Frontal cortex (tissue), 4 donors: ENCODE measurements at places on chromosomes 13 and 19.
A peak's percentile ranks its signal among the peaks of the same experiment; 100 is the strongest.

DNA sequence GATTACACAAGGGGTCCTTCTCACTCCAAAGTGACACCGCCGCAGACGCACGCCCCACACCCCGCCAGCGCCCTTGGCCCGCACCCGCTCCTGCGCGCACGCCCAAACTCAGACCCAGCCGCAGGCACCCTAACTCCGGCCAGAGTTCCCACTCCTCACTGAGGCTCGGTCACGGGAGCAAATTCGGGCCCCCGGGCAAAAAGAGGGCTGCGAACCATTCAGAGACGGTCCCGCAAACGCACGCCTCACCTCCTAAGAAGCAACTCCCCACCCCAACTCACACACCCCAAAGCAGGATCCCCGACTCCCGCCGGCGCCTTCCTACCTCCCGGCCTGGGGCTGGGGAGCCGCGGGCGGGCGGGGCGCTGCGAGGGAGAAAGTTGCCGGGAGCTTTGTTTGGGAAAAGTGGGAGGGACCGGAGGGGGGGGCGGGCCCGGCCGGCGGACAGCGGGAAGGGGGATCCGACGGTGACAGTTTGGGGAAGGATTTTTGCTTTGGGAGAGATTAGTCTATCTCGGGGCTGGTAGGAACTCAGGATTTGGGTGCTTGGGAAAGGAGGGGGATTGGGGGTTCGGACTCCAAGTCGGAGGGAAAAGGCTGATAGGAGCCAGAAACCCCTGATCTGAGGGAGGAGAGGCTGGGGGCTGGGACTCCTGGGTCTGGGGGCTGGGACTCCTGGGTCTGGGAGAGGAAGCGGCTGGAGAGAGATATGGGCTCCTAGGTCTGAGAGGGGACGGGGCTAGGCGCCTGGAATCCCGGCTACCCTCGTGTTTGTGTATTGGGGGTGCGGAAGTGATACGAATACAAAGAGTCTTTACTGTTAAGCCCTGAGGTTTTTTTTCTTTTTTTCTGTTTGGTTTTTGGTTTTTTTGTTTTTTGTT lies at the start of gene TEAD2:
Gene TEAD2, minus strand, starts transcription at position 369 of the 881 bp plus-strand sequence. CDS start 2,341 bp downstream, outside the sequence.
- no peak for DNase-seq

GRCh38 chr13:25232937-25233515 lies 54.3 kb downstream of the MTMR6 start:
- DNase-seq = no peak

GRCh38 chr13:41658057-41658661 lies 200.8 kb downstream of the RGCC start:
- no peak for DNase-seq

GRCh38 chr13:108425056-108425455 lies 155.5 kb downstream of the TNFSF13B start:
- no peak for DNase-seq

GRCh38 chr13:91745967-91746366 lies 347.5 kb downstream of the GPC5 start:
- no peak for DNase-seq

DNA sequence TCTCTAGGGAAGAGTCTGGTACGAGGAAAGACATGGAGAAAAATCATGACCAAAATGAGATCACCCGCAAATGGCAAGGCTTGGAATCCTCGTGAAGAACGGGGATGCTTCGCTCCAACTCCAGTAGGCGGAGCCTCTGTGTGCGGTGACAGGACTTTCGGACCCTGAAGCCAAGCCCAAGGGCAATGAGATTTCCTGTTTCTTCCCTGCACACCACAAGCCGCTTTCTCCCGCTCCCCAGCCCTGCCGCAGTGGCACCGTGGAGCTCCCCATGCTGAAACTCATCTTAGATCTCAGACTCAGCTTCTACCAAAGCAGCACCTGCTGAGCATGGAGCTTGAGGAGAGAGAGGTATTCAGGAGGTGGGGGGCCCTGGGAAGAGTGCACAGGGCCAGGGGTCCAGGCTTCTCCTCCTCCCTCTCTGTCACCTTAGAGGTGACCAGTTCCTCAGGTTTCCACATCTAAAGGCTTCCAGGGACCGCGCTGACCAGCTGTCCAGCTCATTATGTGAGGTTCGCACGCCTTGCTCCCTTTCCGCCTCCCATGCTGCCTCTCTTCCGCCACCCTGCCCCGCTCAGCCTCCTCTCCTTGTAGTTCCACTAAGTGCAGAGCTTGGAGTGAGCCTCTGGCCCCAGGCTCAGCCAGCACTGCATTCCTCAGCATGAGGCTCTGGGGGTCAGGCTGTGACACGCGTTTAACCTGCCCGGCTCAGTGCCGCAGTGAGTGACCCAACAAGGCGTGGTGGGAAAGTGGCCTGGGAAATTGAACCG lies 153.8 kb upstream of the SOX1 start:
- no peak for DNase-seq

GRCh38 chr13:26424181-26424580 lies 133.3 kb upstream of the WASF3 start:
- DNase-seq = no peak

DNA sequence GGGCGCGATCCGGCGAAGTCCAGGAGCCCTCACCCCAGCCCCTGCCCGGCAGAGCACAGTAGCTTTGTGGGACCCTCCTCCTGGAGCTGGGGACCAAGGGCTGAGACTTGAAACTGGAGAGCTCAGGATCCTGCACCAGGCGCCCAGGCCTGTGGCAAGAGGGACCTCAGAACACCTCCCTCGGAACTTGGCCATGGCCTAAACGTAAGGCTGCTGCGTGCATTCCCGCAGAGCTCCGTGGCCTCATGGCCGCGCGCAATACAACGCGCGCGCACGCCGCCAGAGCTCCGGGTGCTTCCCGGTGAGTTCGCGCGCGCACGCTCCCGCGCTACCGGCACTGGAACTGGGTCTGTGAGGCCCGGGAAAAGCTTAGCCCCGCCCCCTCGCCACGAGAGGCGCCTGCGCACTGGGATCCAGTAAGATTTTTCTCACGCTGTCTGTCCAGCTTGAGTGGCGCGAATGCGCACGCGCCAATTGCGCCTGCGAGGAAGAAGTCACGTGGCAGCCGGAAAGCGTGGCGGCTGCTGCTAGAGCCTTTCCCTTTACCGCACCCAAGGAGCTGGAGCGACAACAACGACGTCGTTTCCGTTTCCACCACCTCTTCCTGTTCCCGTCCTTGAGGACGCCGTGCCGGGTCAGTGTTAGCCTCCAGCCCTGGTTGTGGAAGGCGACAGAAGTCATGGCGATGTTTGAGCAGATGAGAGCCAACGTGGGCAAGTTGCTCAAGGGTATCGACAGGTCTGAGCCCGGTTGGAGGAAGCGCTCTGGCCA lies at the start of gene EIF3K:
Gene EIF3K, plus strand, starts transcription at position 599 of the 771 bp plus-strand sequence. Its CDS starts 81 bp downstream, at position 680.
- peak; percentile 99 for DNase-seq

DNA sequence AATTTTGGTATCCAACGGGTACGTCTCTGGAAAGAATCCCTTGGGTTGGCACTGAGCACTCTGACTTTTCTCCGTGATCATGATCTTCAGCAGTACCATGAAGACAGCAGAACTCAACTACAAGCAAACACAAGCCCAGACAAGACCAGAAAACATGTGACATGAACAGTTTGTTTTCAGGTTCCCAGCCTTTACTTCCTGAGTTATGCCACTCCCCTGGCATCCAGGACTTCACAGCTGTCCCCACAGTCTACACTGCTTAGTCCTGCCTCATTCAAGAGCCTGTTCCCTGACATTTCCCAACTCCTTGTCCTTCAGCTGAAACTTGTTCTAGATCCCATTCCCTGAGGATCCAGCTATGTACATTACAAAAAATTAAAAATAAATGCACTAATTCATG lies 4.9 kb upstream of the N4BP2L1 start:
- no peak for DNase-seq

DNA sequence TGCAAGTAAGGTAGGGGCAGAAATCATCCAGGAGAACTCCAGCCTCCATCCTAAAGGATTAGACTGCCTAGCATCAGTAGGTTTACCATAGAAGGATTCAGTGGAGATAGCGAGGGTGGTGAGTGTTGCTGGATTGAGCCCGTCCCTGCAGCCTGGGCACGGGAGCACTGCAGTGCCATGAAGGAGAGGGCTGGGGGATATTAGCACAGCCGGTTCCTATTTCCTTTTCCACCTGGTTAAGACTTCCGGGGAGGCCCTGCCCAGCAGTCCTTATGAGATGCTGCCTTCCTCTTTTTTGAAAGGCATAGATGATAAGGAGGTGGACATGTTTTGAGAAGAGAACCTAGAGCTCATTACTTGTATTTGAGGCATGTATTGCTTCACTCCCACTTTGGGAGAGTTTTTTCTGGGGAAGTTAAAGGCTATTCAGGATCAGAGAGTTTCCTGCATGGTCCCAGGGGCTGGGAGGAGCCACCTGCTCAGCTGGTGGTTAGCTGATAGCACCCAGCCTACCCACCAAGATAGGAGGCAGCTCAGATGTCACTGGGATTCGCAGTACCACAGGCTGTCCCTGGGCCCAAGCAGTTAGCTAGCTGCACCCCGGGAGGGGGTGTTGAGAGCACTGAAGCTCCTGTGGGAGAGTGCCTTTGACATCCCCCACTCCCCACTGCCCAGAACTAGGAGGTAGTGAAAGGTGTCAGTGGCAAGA lies 17.2 kb downstream of the ACTN4 start:
- no peak for DNase-seq

DNA sequence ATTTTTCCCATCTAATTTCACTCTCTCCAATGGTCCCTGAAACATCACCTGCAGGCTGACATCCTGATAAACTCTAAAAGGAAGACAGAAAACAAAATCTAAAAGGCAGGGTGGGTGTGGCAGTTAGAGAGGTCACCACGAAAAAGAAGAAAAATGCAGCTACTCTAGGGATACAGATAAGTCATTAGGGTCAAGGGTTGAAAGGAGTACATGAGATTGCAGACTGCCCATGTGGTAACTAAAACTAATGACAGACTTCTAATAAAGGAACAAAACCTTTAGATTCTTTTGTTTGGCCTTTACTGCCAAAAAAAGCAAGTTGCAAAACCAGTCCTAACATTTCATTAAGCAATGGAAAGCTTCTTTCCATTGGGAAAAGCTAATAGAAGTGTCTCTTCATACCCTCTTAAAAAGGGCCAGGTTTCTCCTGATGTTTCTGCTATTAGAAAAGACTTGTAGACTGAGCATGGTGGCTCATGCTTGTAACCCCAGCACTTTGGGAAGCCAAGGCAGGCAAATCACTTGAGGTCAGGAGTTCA lies 31.0 kb downstream of the THSD1 start:
- DNase-seq = no peak

- DNase-seq = no peak
Measured at GRCh38 chr13:33764716-33765115, 53.2 kb upstream of the RFC3 start.

DNA sequence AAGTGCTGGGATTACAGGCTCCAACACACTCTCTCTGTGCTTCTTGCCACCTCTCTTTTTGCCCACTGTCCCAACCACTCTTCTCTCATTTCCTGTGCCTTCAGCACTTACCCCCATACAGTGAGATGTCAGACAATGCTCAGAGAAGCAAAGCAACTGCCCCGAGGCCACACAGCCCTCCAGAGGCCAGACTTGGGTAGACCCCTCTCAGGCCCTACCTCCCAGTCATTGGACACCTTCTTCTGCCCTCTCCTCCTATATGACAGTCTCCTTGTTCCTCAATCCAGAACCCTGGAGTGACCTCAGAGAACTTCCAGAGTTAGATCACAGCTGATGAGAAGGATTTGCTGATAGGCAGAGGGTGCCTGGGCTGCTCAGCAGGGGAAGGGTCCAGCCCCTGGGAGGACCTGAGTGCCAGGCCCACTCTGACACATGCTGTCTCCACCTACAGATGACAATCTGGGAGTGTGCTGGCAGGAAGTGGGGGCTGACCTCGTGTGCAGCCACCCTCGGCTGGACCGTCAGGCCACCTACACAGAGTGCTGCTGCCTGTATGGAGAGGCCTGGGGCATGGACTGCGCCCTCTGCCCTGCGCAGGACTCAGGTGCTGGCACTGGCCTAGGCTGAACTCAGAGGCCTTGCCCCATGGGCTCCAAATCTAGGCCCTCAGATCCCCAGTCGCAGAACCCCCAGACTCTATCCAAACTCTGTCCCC lies 24.4 kb downstream of the LTBP4 start:
- DNase-seq = no peak

DNA sequence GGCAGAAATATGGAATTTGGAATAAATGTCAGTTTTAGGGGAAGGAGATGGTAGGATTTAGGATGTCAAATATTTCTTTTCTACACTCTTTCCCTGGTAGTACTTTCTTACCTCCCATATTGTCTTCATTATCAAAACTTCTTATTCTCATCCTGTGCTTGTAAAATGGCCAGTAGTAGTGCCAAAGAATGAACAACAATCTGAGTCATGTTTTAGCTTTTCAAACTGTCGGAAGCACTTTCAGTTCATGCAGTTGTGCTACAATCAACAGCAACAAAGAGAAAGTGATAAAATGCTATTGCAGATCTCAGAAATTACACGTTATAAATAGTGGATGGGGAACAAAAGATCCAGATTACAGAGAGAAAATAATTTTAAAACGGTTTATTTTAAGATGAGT lies 193.7 kb upstream of the RXFP2 start:
- DNase-seq = no peak

DNA sequence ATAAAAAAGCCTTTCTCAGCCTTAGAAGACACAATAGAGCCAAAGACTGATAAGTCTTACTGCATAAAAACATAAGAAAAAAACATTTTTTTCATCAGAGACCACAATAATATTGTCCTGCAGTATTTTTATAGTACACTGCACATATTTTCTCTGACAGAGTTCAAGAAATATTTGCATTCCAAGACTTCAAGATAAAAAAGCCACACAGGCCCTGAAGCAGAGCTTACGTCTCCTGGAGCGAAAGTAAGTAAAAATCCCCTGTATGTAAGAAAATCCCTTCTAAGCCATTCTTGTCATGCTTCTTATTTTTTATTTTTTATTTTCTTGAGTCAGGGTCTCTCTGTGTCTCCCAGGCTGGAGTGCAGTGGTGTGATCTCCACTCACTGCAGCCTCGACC lies 755.9 kb downstream of the LIG4 start:
- DNase-seq = no peak

GRCh38 chr19:3062165-3063105 lies at the start of gene TLE5:
TSS of gene TLE5 (minus strand) at chr19:3062495. CDS start at chr19:3062200, 295 bp downstream.
- DNase-seq = peak; percentile 84

- DNase-seq = no peak
Measured at GRCh38 chr19:53662209-53662608, 30.4 kb downstream of the DPRX start.

DNA sequence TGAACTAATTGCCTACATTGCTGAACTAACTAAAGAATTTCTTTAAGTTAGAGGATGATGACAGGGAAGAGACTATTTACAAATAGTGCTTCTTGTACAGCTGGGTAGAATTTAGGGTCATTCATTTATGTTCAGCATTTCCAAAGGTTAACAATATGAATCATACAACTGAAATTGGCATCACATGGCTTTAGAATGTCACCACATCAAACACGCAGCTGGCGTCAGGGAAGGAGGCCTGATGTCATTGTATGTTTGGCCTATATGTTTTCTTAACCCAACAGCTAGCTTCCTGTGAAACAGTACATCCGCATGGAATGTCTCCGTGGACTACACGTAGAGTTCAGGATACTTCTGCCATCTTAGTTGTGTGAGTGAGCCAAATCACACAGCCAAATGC lies 99.0 kb upstream of the TNFSF11 start:
- DNase-seq = no peak

DNA sequence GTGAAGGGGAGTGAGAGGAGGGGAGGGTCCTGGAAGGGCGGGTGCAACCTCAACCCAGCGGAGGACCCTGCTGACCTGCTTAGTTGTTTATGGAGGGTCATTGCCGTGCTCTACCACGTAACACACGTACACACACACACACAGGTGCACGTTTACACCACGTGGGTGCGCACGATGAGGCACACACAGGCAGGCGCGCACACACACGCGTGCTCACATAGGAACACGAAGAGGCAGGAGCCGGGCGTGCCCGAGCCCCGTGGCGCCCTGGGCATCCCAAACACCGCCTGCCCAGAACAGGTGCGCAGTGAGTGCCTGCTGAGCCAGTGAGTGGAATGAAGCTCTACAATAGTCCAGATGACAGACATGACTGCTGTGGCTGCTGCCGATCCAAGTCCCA lies 11.2 kb upstream of the MADCAM1 start:
- no peak for DNase-seq

GRCh38 chr19:38204728-38205127 lies 19.3 kb downstream of the DPF1 start:
- no peak for DNase-seq
